ENCODE measurements at places on chromosomes 11 and 22.

DNA sequence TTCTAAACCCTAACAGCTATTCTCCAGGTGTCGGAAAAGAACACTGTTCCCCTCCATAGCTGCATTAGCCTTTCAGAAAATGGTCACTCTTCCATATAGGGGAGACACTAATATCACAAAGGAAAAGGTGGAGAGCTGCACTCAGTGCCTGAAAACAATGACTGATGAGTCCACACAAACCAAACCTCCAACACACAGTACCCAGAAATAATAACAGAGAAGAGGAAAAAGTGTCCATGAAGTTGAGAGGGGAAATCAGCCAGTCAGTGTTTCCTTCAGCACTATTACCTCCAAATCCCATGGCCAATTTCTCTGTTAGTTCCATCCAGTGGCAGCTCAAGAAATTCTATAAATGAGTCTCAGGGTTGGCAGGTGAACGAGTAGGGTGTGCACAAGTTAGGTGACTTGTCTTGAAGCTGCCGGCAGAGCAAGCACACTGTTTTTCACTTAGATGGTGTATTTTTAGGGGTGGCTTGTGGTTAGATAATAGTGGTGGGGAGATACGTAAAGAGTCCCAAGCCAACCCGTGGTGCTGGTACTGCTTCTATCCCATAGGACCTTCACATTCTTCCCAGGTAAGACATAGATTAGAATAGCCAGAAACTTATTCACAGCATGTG is 84.5 kb upstream of the CHRM4 start:
- DNase-seq = no peak

- no peak for DNase-seq
These were observed 14.8 kb upstream of the RAC2 start for GRCh38 chr22:37258753-37259401.

- DNase-seq = no peak
These were observed 19.8 kb upstream of the CCDC89 start for GRCh38 chr11:85705800-85706199.

GRCh38 chr22:50189184-50189848 is 3.6 kb downstream of the TRABD start:
- DNase-seq = no peak
